ENCODE measurements at places on chromosomes 13 and 19.

GRCh38 chr19:35889370-35890112 is 10.8 kb downstream of the NFKBID start:
- no peak for DNase-seq

- DNase-seq = peak; percentile 69
Measured at GRCh38 chr19:48745208-48745995, 1.3 kb downstream of the IZUMO1 start.

GRCh38 chr13:107367258-107367657 is 799.3 kb upstream of the ARGLU1 start:
- DNase-seq = peak; percentile 46

GRCh38 chr13:75395066-75395465 is 86.9 kb downstream of the TBC1D4 start:
- DNase-seq = no peak

GRCh38 chr13:85662186-85662585 is 137.0 kb downstream of the SLITRK6 start:
- no peak for DNase-seq

DNA sequence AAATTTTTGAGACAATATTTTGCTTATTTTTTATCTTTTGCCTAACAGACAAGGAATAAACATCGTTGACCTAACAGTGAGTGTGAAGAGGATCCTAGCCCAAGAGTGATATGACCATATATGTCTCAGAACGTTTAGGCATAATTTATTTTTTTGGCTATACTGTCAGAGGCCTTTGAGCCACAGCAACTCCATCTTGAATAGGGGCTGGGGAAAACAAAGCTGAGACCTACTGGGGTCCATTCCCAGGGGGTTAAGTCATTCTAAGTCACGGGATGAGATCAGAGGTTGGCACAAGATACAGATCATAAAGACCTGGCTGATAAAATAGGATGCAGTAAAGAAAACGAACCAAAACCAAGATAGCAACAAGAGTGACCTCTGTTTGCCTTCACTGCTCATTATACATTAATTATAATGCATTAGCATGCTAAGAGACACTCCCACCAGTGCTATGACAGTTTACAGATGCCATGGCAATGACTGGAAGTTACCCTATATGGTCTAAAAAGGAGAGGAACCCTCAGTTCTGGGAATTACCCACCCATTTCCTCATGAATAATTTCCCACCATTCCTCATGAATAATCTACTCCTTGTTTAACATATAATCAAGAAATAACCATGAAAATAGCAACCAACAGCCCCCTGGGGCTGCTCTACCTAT is 510.9 kb upstream of the PCDH9 start:
- no peak for DNase-seq

DNA sequence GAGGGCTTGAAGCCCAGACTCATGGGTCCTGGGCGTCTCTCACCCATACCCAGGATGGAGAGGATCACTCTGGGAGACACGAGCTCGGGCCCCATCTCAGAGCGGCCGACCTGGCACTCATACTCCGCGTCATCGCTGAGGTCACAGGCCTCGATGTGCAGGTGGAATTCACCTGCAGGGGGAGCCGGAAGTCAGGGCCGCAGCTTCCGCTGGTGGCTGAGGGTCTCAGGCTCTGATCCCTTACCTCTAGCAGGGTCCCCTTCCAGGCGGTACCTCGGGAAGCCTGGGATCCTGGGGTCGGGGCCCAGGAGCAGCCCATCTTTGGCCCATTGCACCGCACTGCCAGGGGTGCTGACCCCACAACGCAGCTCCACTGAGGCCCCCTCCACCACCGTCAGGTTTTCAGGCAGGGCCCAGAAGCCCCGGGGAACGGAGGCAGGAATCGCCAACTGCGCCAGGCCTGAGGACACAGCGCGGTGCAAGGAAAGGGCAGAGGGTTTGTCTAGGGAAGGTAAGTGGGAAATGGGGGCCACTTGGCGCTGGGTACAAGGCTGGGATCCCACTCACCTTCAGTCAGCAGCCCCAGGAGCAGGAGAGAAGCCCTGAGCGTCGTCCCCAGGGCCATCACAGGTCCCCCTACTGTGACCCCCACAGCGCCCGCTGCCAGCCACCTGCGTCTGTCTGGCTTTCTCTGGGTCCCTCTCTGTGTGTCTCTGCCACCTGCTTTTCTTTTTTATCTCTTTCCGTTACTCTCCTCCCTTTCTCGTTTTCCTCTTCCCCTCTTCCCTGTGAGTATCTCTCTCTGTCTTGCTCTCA is 883 bp downstream of the NPHS1 start:
- DNase-seq = no peak

DNA sequence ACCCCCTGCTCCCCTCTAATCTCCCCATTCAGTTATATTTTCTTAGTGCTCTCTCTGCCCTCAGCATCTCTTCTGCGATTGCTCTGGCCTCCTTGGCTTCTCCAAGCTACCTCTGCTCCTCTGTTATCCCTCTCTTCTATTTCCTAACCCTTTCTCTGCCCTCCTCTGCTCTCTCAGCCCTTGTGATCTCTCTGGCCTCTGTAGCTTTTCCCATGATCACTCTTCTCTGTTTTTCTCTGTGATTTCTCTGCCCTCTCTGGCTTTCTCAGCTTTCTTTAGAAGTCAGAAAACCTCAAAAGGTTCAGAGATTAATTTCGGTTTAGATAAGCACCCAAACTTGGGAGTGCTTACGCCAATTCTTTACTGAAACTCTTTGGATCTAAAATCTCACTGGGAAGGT is 795.0 kb downstream of the DIAPH3 start:
- DNase-seq = no peak

GRCh38 chr13:71619096-71619495 is 247.9 kb downstream of the DACH1 start:
- DNase-seq = no peak

GRCh38 chr13:98300956-98301641 is 124.0 kb upstream of the RNF113B start:
- no peak for DNase-seq

- no peak for DNase-seq
Measured at GRCh38 chr13:59348617-59349016, 815.1 kb downstream of the DIAPH3 start.

GRCh38 chr13:21967871-21968270 is 297.0 kb downstream of the FGF9 start:
- no peak for DNase-seq

- no peak for DNase-seq
Measured at GRCh38 chr13:91228940-91229339, 118.5 kb upstream of the MIR17HG start.

GRCh38 chr13:66532146-66532545 is 698.0 kb downstream of the PCDH9 start:
- DNase-seq = no peak

- DNase-seq = peak; percentile 51
Measured at GRCh38 chr19:18204394-18205199, 755 bp upstream of the RAB3A start.

- peak; percentile 31 for DNase-seq
Measured at GRCh38 chr19:4233282-4233853, 4.0 kb downstream of the EBI3 start.

- DNase-seq = no peak
Measured at GRCh38 chr13:44040818-44041100, 161.1 kb downstream of the LACC1 start.

- no peak for DNase-seq
Measured at GRCh38 chr13:30991922-30992321, 59.5 kb downstream of the TEX26 start.

DNA sequence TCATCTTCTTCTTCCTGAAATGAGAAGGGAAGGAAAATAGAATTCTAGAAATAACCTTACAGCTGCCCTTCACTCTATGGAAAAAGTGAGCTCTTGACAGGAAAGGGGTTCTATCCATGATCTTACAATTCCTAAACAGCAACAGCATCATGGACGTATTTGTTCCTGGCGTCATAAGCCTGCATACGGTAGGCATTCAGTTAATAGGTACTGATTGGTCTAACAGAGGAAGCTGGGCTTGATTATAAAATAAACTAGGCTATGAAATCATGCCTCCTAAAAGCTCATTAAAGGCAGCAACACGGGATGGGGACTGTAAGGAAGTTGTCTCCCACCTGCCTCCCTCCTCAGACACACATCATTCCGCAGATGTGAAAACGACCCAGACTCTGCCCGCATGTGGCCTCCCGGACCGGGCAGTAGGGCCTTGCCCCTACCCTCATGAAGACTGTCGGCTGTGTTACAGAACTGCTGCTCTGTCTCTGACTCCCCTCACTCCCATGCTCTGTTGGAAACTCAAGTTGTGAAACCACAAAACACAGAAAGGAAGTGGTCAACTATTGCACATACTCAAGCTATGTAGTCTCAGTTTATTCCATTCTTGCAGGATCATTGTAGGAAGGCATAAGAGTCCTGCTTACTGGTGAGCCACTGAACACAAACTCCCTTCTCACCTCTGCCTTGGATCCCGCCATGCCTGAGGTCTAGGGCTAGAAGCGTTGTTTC is 129.8 kb downstream of the DLEU7 start:
- DNase-seq = no peak

- DNase-seq = peak; percentile 100
Measured at GRCh38 chr19:49363268-49364082, at the start of gene DKKL1. Gene DKKL1, plus strand, starts transcription at chr19:49363877. Its CDS starts 122 bp downstream, at chr19:49363999.

GRCh38 chr19:10420444-10421239 is at the start of gene PDE4A:
Gene PDE4A, plus strand, starts transcription at chr19:10420538. Its CDS starts 227 bp downstream, at chr19:10420765.
- DNase-seq = peak; percentile 63

- DNase-seq = no peak
Measured at GRCh38 chr13:74015137-74015536, 119.1 kb downstream of the KLF12 start.

GRCh38 chr13:42110410-42111155 is 62.1 kb downstream of the DGKH start:
- DNase-seq = peak; percentile 78

DNA sequence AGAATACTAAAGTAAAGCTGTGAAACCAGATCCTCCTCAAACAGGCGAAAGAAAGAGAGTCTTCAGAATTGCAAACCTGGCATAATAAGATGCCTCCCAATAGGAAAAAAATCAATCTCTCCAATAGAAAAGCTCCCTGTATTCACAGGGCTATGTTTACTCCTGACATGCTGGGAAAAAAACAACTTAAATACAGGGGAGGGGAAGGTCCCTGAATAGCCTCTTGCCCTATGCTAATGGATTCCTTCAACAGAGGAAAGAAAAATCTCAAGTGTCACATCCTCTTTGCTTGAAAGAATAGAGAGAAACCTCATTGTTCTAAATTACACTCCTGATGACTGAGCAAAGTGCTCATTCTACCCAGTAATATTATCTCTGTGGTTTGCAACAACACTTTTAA is 1271.1 kb upstream of the PRR20A start:
- no peak for DNase-seq

DNA sequence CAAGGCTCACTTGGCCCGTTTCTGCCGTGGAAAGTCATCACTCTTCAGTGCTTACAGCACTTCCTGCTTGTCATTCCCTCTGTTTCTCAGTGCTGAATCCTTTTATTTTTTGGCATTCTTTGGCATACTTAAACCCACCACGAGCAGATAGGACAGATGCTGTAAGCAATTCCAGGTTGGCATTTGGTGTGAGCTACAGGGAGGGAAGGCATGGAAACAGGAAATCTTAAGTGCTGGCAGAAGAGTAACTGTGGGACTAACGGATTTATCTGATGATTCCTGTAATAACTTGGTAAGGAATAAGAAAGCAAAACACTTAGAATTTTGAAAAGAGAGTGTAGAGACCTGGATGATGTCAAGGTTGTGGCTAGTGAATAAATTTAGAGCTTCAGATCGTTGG is 273.4 kb downstream of the GPC6 start:
- no peak for DNase-seq

DNA sequence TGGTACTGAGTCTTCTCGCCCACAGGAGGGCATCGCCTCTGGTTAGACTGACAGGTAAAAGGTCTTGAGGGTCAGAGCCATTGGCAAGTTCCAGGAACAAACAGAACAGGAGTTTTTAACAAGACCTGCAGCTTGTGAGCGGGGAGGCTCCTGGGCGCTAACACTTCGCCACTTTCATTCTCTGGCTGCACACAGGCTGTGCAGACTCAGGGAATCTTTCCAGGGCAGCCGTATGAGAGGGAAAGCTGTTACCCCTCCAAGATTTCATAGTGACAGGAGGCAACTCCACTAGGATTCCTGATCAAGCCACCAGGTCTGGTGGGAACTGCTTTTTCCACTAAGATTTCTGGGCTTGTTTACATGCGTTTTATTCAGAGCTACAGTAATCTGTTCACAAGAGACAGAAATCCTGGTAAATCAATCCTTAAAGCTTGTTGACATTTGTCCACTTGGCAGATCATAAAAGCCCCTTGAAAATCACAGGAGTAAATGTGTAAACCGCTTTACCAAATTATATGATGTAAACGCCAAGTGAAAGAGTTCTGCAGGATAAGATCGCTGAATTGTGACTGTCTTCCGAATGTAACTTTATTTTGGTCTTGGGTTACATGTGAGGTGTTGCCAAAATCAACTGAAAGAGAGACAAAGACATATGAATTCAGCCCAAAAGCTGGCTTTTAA is 190.6 kb downstream of the MZT1 start:
- DNase-seq = no peak

GRCh38 chr19:54287456-54287855 is 6.5 kb upstream of the LILRB2 start:
- DNase-seq = no peak

DNA sequence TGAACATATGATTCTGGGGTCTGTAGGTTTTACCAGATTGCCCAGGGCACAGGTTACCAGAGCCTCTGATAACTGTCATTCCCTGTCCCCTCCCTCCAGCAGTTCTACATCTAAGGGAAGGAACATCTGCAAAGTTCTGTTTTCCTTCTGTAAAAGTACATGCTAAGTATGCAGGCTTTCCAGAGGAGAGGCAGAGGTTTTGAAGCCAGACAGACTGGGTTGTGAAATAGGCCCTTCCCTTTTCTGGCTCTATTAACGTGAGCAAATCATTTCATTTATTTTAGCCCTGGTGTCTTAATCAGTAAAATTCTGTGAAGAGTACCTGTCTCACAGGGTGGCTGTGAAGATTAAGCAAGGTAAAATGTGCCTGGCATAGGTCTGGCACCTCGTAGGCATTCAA is 66.1 kb upstream of the C1QTNF9 start:
- DNase-seq = no peak

DNA sequence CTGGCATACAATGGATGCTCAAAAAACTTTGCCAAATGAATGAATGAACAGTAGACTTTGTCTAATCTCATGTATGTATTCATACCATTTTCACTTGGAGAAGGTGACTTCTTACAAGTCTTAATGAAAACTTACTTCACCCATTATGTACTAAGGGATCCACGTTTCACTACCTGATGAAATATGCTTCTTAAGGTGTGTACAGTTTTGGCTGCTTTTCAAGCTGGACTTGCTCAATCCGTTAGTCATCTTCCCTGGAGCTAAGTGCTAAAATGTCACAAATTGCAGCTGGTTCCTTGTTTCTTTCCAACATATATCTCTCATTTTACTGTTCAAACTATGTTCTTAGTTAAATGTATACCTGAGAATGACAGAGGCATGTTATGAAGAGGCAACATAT is 4.2 kb upstream of the CCNA1 start:
- DNase-seq = no peak

- DNase-seq = no peak
Measured at GRCh38 chr13:94079876-94080275, 399.6 kb downstream of the DCT start.

Measured in lung microvascular endothelial cell (primary cell).